ENCODE measurements at places on chromosomes 2 and 18.

DNA sequence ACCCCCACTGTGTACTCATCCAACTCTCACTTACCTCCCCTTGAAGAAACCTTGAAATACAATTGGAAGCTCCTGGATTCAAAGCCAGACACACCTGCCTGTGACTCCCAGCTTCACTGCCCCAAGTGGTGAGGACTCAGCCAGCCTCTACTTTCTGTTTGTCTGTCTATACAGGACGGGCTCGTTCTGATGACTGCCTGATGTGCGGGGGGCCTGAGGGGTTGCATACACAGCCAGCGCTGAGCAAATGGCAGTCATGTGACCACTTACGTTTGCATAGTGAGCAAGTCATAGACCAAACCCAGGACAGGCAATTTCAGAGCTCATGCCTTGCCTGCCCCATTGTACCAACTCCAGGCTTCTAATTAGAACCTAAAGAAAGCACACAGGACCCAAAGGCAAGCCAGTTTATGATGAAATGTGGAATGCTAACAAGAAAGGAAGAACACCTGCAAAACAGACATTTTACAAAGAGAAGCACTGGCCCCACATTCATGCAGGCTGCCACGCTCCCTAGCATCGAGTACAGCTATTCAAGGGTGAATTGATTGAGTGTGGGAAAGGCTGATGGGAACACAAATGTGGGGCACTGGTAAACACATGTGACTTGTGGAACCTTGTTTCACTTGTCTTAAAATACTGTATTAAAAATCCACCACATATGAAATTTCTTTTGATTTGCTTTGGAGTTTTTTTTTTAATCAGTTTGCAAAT, 137.8 kb downstream of the LNPK start:
- no peak for DNase-seq
- H3K4me1 ChIP-seq, result no peaks in the 10 kb centered on the region
- no peak overlapping the region for H3K4me3 ChIP-seq
- H3K36me3 ChIP-seq, result no peaks in the 10 kb centered on the region
- H3K27me3 ChIP-seq, result peaks cover 3% of the 10 kb centered on the region

DNA sequence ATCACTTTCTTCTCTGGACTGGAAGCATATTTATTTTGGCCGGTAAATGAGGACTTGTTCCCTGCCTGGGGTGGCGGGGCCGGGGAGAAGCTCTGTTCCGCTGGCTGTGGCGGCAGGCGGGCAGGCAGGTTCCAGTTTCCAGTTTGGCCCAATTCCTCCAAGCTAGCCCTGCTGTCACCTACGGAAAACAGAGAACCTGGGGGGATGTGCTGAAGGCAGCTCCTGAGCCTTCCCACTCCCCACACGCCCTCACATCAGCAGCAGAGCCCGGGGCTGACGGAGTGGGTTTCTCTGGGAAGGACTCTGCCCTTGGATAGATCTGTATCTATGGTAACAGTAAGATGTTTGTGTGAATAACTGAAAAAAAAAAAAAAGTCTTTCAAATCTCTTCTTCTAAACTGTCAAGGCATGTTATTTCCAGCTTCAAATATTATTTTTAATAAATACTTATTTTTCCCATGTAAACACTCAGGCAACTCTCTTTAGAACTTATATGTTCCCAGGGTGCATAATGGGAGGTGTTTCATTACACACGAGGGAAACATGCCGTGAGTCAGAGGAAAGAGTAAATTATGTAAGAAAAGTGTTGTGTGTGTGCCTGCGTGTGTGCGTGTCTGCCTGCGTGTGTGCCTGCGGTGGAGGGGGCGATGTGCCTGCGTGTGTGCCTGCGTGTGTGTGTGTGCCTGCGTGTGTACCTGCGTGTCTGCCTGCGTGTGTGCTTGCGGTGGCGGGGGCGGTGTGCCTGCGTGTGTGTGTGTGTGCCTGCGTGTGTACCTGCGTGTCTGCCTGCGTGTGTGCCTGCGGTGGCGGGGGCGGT, 116.1 kb upstream of the ZNF516 start:
- H3K36me3 ChIP-seq, result no peaks in the 10 kb centered on the region
- peaks cover 4% of the 10 kb centered on the region for H3K27me3 ChIP-seq
- no peaks in the 10 kb centered on the region for H3K4me1 ChIP-seq
- H3K27ac ChIP-seq, result no peak overlapping the region

- peaks cover 6% of the 10 kb centered on the region for H3K4me1 ChIP-seq
- no peak overlapping the region for H3K4me3 ChIP-seq
- no peak overlapping the region for H3K27ac ChIP-seq
- H3K27me3 ChIP-seq, result no peaks in the 10 kb centered on the region
- DNase-seq, result no peak
- no peaks in the 10 kb centered on the region for H3K36me3 ChIP-seq
These were observed 179.0 kb downstream of the LPIN1 start for GRCh38 chr2:11925295-11926066.

GRCh38 chr2:42254186-42254895, 85.2 kb downstream of the EML4 start:
- H3K27me3 ChIP-seq, result no peaks in the 10 kb centered on the region
- H3K4me3 ChIP-seq, result no peak overlapping the region
- no peak for DNase-seq
- H3K4me1 ChIP-seq, result peaks cover 56% of the 10 kb centered on the region

GRCh38 chr18:49745045-49746014, 68.0 kb downstream of the ACAA2 start:
- no peaks in the 10 kb centered on the region for H3K4me1 ChIP-seq
- peaks cover 12% of the 10 kb centered on the region for H3K27me3 ChIP-seq
- DNase-seq, result no peak
- H3K4me3 ChIP-seq, result no peak overlapping the region
- no peaks in the 10 kb centered on the region for H3K36me3 ChIP-seq

- no peaks in the 10 kb centered on the region for H3K27me3 ChIP-seq
- H3K4me1 ChIP-seq, result peaks cover 43% of the 10 kb centered on the region
- peaks cover 14% of the 10 kb centered on the region for H3K36me3 ChIP-seq
- no peak for DNase-seq
- peak overlapping the region; percentile 100 for H3K4me3 ChIP-seq
These were observed 814 bp upstream of the RAB1A start for GRCh38 chr2:65130664-65131175.

- DNase-seq, result no peak
- no peaks in the 10 kb centered on the region for H3K27me3 ChIP-seq
- no peak overlapping the region for H3K4me3 ChIP-seq
- no peaks in the 10 kb centered on the region for H3K4me1 ChIP-seq
- no peaks in the 10 kb centered on the region for H3K36me3 ChIP-seq
These were observed 131.0 kb downstream of the ATL2 start for GRCh38 chr2:38246105-38246504.

DNA sequence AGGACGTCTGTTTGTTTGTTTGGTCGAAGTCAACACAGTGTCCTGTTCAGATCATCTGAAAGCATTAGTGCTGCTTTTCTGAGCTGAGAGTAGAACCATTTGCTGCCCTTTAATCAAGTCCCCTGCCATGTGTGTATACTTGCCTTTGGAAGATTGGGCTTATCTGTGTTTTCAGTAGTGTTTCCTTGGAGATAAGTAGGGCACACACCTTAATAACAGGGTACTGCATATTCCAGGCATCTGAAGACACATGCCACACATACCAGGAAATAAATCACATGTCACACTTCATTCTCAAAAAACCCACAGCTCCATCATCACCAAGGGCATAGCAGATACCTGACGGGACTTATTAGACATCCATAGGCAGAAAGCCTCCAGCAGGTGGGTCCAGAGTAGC, 157.4 kb downstream of the SOX11 start:
- no peak overlapping the region for H3K27ac ChIP-seq
- H3K27me3 ChIP-seq, result no peaks in the 10 kb centered on the region
- no peaks in the 10 kb centered on the region for H3K36me3 ChIP-seq
- H3K4me3 ChIP-seq, result no peak overlapping the region
- DNase-seq, result no peak

DNA sequence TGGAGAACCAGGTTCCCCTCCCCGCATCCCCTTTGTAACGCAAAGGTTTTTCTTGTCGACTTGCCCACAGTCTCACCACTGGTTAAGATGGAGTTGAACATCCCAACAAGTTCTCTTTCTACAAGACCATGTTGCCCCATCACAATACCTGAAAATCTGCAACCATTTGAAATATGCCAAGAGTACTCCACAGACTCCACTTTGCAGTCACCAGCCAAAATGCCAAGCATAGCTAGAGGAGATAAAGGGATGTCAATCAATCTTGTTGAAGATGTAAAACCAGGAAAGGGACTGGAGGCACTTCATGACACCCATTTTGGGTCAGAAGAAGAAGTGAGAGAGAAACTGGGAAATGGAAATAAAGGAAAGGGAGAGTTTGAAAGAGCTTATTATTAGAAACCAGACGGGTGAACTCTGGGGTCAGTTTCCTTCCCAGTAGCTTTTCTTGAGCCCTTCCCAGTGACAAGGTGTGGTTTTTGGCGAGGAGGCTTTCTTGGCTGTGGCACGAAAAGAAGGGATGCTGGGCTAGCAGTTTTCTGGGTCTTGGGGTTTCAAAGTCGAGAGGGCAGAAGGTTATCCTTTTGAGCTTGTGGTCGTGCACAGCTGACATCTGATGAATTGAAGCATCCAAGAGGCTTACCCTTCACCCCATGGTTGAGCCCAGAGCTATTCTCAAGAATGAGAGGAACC, 79.3 kb downstream of the ACAA2 start:
- DNase-seq, result no peak
- H3K4me3 ChIP-seq, result no peak overlapping the region
- peaks cover 5% of the 10 kb centered on the region for H3K27me3 ChIP-seq

DNA sequence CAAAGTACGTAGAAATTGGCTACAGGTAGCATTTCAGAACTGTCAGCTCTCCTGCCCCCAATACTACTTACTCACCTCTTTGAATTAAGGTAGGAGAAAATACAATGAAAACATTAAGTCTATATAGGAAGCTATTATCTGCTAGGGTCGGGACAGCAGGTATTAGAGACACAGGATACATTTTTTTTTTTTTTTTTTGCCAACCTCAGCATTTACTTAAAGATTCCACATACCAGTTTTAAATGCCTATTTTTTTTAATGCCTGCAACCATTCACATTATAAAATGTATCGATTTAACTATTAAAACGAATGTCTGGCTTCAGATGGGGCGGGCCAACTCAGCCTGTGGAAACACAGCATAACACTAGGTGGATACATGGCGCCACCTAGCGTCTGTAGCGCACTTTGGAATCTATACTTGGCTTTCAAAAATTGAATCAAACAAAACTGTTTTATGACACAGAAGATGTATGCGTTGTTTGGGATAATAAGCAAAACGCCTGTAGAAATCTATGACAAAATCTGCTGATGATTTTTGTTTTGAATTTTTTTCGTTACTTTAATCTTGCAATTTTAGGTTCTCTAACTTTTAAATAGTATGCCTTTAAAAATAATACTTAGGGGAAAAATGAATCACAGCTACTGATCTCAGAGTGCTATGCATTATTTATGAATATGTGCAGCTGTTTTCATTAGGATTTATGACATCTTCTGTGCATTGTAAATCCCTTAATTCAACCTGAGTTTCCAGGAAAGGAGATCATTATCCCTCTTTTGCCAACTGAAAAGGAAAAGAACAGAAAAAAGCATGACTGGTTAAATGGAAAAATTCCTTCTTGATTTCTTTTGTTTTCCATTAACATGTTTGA, 261.0 kb downstream of the NYAP2 start:
- H3K36me3 ChIP-seq, result no peaks in the 10 kb centered on the region
- no peak overlapping the region for H3K4me3 ChIP-seq
- H3K4me1 ChIP-seq, result peaks cover 2% of the 10 kb centered on the region
- peaks cover 22% of the 10 kb centered on the region for H3K27me3 ChIP-seq
- H3K27ac ChIP-seq, result no peak overlapping the region

GRCh38 chr18:63161032-63161760, 158.4 kb downstream of the BCL2 start:
- peaks cover 34% of the 10 kb centered on the region for H3K36me3 ChIP-seq
- no peaks in the 10 kb centered on the region for H3K27me3 ChIP-seq
- peak overlapping the region; percentile 99 for H3K27ac ChIP-seq
- DNase-seq, result no peak
- H3K4me3 ChIP-seq, result peak overlapping the region; percentile 84

DNA sequence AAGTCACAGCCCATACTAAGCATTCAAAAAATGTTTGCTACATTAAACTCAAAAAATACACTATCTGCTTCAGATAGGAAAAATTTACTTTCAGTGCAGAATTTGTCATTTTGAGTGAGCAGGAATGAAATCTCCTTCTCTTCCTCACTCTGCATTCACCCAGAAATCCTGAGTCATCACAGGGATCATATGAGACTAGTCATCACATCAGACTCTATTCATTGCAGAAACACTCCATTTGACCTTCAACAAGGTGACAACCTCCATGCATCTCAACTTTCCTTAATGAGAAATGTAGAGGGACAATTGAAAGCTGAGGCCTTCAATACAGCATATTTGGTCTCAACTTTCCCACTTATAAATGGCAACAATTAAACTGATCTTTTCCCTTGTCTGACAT, 130.4 kb upstream of the CYP26B1 start:
- H3K27me3 ChIP-seq, result no peaks in the 10 kb centered on the region
- DNase-seq, result no peak
- no peak overlapping the region for H3K27ac ChIP-seq
- no peaks in the 10 kb centered on the region for H3K36me3 ChIP-seq
- no peaks in the 10 kb centered on the region for H3K4me1 ChIP-seq
- H3K4me3 ChIP-seq, result no peak overlapping the region

DNA sequence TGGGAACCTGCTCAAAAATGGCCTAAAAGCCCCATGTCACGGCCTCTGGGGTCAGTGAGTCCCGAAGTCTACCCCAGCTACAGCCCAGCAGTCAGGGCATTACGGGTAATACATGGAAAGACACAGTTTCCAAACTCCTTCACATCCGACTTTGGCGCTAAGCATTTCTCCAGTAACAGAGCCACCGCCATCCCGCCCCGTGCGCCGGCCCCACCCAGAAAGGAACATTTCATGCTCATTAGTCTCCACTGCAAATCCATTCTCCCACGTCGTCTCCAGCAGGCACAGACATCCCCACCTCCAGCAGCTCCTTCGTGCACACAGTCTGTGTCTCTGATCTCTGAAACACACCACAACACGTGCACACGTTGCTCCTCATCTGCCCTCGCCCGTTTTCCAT, 509.2 kb upstream of the ID2 start:
- peaks cover 39% of the 10 kb centered on the region for H3K27me3 ChIP-seq
- no peaks in the 10 kb centered on the region for H3K36me3 ChIP-seq

GRCh38 chr2:202164411-202164810, 74.0 kb downstream of the SUMO1 start:
- H3K4me3 ChIP-seq, result no peak overlapping the region
- no peak overlapping the region for H3K27ac ChIP-seq
- no peaks in the 10 kb centered on the region for H3K36me3 ChIP-seq
- H3K27me3 ChIP-seq, result peaks cover 2% of the 10 kb centered on the region

DNA sequence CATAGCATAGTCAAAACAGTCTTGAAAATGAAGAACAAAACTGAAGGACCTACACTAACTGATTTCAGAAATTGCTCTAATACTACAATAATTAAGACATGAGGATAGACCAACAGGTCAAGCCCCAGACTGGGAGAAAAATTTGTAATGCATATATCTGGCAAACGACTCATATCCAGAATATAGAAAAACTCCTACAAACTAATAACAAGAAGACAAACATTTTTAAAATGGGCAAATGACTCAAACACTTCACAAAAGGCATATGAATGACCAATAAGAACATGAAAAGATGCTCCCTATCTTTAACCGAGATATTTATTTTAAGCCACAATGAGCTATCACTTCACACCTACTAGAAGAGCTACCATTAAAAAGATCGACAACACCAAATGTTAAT, 14.2 kb downstream of the TGFBRAP1 start:
- H3K4me1 ChIP-seq, result peaks cover 29% of the 10 kb centered on the region
- no peak overlapping the region for H3K4me3 ChIP-seq
- DNase-seq, result no peak
- no peaks in the 10 kb centered on the region for H3K27me3 ChIP-seq
- H3K27ac ChIP-seq, result no peak overlapping the region
- peaks cover 2% of the 10 kb centered on the region for H3K36me3 ChIP-seq

GRCh38 chr2:221961561-221961960, 337.2 kb downstream of the PAX3 start:
- no peak overlapping the region for H3K27ac ChIP-seq
- no peaks in the 10 kb centered on the region for H3K36me3 ChIP-seq
- H3K27me3 ChIP-seq, result no peaks in the 10 kb centered on the region
